ENCODE measurements at places on chromosomes 11 and 22.

GRCh38 chr11:75394085-75394840 is 5.1 kb upstream of the RPS3 start:
- no peak for DNase-seq

- DNase-seq: peak; percentile 45
These were observed 683 bp downstream of the PLA2G6 start for GRCh38 chr22:38180841-38181452.

DNA sequence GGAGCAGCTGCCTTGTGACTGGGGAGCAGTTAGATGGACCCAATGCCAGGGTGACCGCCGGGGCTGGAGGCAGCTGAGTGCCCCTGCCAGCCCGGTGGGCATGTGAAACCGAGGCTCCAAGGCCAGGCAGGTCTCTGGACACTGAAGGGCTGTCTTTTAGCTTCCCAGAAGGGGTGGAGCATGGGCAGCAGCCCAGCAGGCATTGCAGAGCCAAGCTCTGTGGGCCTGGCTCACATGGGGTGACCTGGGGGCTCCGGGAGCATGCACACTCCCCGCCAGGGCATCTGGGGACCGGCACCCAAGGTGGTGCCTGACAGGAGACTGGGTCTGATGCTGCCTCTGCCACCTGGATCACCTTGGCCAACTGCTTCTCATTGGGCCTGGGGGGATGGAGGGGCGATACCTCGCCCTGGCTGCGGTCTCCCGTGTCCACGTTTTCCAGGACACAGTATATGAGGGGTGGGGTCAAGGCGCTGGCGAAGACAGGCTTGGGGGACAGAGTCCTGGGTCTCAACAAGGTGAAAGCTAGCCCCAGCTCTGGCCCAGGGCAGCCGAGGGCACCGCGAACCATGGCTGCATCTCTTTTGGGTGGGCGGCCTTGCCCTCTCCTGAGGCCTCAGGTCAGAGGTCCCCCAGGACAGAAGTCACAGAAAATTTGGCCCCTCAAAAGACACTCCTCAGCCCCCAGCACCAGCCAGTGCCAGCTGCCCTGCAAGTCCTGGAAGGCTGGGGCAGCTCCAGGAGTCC is 3.5 kb downstream of the INS start:
- no peak for DNase-seq

DNA sequence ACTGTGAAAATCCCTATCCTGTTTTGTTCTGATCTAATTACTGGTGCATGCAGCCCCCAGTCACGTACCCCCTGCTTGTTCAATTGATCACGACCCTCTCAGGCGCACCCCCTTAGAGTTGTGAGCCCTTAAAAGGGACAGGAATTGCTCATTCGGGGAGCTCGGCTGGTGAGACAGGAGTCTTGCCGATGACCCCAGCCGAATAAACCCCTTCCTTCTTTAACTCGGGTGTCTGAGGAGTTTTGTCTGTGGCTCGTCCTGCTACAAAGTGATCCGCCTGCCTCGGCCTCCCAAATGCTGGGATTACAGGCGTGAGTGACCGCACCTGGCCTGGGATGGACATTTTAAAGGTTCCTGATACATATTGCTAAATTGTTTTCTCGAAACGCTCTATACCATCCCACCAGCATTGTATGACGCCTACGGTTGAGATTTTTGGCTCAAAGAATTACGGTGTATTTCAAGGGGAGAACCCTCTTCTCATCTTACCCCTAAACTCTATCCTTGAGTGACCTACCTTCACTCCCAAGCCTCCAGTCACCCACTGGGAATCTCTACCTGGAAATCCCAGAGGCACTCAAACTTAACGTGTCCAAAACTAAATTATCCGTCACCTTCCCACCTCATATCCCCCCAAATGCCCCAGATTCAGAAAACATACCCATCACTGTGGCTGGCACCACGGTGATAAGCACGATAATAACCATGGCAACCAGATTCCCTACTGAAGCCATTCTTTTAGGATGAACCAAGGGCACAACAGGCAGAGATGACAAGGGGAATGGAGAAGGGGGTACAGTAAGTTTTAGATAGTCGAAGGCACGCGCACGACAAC is 789 bp upstream of the POLA2 start:
- DNase-seq: no peak

DNA sequence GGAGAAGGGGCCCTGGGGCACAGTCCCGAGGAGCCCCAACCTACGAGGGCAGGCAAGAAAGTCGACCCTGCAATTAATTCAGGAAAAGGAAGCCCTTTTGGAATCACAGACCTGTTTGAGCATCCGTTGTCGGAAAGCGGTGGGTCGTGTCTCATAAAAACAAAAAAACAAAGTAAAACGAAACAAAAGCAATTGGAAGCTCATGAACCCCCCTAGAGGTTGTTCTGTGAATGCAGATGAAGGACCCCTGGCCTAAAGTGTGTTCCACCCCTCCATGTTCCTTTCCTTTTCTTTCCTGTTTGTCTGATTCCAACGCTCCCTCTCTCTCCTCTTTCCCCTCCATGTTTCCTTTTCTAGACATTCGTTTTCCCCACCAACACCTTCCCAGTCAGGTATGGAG is 203.7 kb downstream of the GRIK4 start:
- peak; percentile 22 for DNase-seq

- DNase-seq: no peak
These were observed 102.3 kb downstream of the TP53I11 start for GRCh38 chr11:44848203-44848962.

DNA sequence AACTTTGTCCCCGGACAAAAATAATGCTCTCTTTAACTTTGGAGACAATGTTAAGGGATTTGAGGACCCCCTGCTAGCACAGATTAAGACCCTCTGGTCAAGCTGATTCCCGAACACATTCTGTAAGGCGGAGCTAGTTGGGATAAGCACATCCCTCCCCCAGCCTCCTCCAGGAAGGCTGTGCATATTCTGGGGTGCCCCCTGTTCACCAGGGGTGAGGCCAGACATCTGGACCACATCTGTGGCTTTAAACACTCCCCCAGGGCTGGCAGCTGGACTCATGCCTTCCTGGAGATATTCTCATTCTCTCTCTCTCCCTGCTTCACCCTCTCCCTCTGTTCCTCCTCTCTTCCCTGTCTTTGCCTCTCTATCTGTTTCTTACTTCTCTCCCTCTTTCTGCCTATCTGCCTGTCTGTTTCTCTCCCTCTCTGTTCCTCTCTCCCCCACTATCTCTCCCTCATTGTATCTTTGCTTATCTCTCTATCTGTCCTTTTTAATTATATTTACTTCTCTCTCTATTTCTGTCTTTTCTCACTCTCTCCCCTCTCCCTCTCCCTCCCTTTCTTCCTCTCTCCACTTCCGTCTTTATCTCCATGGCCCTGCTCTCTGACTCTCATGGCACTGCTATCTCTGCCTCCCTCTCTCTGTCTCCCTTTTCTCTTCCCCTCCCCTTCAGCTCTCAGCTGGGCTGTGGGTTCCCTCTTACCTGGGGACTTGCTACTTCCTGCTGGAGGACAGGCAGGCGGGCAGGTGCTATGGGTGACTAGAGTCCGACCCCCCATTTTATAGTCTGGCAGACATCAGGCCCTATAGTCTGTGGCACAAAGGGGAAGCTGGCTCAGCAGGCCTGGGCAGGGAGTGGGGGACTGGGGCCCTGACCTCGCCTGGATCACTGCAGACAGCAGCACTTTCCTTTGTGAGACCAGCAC is at the start of gene CRYBB1:
TSS of gene CRYBB1 (minus strand) at position 757 of the 929 bp plus-strand sequence. CDS start 1,708 bp downstream, outside the sequence.
- DNase-seq: peak; percentile 9

DNA sequence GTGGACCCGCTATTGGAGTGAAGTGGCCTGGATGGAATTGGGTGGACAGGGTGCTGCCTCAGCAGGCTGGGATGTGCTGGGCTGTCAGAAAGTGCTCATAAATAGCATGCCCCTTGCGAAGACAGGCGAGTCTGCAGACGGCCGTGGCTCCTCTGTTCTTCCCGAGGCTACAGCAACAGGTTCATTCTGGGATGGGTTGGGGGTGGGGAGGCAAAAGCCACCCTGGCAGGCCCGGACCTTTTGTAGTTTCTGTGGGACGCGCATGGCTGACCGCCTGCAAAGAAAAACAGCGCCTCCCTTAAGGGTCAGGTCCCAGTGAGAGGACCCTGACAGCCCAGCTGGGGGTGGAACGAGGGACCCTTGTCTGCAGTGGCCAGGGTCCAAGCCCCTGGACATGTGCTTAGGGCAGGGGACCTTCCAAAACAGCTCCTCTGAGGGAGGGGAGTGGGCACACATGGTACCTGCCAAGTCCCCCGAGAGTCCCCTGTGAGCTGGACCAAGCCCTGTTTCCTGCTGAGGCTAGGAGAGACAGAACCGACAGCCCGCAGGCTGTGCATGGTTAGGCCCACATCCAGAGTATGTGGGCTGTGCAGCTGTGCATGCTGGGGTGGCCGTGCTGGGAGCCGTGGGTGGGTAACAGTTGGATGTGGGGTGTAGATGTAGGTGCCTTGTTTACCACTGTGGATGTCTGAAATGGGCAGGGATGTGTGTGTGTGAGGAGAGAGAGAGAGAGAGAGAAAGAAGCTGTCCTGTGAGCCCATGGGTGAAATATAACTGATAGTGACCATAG is at the start of gene CRYBB3:
TSS of gene CRYBB3 (plus strand) at position 128 of the 790 bp plus-strand sequence. CDS start 1,539 bp downstream, outside the sequence.
- DNase-seq: no peak
